ENCODE measurements at places on chromosomes 6 and 20.
A peak's percentile ranks its signal among the peaks of the same experiment; 100 is the strongest.

DNA sequence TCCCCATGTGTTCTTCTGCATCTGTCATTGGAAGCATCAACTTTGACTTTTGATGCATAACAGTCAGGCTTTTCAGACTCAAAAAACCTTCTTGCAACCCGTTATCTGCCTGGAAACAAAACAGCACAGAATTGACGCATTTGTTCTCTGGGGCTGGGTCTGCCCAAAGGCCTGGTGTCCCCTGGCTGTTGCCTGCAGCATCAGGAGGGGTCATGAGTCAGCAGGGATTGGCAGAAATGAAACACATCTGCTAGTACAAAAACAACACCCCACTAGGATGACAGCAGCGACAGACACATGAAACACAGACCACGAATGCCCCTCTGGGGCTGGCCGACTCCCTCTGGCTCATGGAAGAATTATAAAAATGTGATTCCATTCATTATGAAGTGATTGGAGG lies 157.6 kb upstream of the INSM1 start:
- DNase-seq: no peak

DNA sequence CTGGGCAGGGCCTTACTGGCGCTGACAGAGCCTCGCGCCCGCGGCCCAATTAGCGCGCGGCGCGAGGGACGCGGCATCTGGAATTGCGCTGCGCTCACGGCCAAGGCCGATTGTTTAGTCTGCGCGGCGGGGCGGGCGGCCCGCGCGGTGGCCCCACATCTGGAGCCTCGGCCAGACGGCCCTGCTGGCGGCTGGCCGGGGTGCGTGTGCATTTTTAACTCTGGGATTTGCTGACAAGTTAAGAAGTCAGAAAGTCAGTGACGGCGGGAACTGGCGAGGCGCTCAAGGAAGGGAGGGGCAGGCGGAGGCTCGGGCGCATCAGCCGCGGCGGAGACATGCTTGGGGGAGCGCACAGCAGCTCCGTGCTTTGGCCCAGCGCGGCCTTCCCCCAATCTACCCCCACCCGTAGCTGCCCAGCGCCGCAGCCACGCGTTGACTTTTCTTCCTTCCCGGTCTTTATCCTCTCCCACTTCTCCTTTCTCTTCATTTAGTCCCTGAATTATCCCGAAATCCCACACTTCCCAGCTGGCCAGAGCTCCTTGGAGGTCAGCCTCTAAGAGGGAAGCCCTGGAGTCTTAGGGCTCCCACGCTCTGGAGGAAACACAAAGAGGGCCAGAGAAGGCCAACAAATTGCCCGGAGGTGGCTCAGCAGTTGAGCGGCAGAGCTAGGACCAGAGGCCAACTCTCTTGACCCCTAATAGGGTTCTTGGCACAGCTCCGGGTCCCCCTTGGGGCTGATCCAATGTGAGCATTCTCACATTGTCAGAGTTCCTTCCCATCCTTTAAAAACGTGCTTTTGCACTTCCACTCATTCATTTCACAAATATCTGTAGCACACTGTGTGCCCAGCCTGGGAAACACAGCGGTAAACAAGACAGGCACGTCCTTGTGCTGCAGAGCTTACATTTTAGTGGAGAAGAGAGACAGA lies 40.8 kb upstream of the FOXP4 start:
- DNase-seq: no peak

- no peak for DNase-seq
These were observed at the start of gene ZNF512B for GRCh38 chr20:63969838-63970713. Gene ZNF512B (minus strand): TSS chr20:63969930. CDS start chr20:63967950, 1,980 bp downstream.

GRCh38 chr20:19024296-19025035 lies 188.0 kb upstream of the SLC24A3 start:
- no peak for DNase-seq

DNA sequence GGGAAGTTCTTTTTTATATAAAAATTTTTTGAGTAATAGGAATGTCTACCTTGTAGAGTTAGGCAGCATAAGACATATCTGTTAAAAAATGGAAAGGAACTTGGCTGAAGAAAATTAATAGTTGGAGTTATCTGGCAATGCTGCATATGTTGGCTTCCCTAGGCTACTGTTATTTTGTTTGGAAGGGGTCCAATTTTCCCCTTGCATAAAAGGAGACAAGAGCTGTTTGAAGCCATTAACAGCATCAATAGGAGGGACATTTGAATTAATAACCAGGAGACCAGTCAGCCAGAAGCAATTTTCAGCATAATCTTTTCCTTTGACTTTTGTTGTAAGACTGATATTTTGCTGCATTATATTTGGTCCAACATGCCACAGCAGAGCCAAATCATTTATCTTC lies 80.9 kb upstream of the TAB2 start:
- DNase-seq: peak; percentile 59

- DNase-seq: no peak
These were observed 1.7 kb upstream of the NKX2-2 start for GRCh38 chr20:21515300-21516179.

- DNase-seq: no peak
These were observed 26.4 kb downstream of the ARMC2 start for GRCh38 chr6:108874470-108875160.

- DNase-seq: peak; percentile 62
These were observed 544.5 kb downstream of the MAFB start for GRCh38 chr20:40144581-40144980.

- no peak for DNase-seq
These were observed 6.5 kb upstream of the CDK5RAP1 start for GRCh38 chr20:33407796-33408195.

DNA sequence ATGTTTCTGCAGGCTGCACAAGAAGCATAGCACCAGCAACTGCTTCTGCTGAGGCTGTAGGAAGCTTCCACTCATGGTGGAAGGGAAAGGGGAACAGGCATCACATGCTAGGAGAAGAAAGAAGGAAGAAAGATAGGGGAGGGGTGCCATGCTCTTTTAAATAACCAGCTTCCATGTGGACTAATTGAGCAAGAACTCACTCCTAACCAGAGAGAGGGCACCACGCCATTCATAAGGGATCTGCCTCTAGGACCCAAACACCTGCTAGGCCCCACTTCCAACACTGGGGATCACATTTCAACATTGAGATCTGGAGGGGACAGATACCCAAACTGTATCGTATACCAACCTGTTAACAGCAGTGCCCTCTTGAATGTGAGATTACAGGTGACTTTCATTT lies 46.9 kb upstream of the ARMC2 start:
- DNase-seq: no peak

- no peak for DNase-seq
These were observed 29.4 kb downstream of the MDGA1 start for GRCh38 chr6:37668251-37668650.

DNA sequence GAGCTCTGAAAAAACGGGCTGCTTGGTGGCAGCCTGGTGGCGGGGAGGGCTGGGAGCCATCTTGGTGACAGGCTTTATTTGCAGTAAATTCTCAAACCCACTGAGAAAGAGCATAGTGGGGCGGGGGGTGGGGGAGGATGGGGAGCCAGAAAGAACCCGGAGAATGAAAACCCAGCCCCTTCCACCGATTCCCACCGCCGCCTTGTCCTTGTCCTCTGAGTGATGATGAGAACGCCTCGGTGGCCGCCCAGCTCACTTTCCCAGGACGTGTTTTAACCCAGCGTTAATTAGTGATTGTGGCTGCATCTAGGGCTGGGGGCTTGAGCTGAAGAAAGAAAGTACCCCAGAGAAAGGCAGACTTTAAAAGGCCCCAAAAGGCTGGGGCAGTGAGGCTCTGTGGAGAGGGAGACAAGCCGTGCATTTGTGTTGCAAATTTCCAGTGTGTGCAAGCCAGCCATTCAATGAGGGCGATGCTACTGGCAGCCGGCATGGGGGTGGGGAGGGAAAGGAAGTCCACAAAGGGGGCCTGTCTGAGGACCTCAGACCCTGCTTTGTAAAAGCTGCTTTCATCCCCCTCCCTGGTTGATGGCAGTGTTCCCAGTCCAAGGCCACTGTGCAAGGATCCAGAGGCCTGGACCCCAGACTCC lies 6.2 kb upstream of the GHRH start:
- DNase-seq: no peak

DNA sequence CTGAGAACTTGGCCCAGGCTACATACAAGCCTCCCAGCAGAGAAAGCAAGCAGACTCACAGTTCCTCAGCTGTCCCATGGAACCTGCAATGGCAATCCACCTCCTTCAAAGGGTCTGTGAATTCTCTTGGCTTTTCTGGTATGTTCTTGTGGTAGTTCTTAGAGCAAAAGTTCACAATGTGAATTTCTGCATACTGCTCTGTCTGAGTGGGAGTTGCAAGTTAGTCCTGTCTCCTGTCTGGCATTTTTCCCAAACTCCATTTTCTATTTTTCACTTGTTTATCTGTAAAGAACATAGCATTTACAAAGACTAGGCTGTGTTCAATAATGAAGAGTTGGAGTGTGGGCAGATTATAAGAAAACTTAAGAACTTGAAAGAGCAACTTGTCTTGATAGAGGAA lies 269.9 kb downstream of the BCKDHB start:
- DNase-seq: no peak

DNA sequence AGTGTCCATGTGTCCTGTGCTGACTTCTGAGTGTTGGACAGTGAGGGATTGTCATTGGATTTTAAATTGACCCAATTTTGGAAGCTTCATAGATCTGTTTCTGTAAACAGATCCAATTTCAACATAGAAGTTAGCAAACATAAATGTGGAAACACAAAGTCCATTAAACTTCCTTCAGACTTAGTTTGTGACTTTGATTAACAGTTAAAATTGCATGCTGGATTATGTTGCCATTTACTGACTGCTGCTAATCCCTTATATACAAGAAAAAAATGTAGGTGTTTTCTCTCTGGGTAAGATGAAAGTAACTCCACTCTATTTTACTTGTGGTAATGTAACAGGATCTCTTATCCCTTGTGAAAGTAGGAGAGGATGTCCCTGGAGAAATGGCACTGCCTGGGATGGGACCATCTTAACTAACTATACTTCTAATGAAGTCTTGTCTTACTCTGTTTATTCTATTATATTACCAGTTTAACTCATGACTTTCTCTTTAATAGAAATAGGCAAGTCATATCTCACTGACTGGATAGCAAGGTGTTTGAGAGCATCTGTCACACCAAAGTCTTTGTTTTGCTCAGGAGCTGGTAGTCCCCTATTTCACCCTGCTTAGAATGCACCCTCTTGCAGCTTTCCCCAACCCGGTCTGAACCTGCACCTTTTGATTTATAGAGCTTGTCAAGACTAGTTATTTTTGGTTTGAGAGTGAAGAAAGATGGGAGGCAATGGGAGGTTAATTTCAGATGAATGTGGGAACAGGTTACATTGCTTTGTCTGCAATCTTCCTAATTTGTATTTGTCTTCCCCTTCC lies 7.2 kb downstream of the TPX2 start:
- DNase-seq: no peak

DNA sequence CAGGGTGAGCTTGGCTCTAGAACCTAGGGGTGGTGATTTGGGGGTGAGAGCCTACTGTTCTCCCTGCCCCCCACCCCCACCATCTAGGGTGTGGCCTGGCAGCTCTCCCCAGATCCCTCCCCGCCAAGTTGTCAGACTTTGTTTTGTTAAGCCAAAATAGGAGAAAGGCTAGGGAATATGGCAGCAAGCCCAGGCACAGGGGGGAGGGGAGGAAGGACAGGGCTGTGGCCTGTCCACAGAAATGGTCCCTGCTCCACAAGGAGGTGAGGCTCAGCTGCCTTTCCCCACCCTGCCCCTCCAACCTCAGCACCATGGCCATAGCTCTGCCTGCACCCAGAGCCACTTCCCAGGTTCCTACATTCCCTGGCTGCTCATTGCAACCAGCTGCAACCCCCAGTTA lies 17.2 kb downstream of the SCUBE3 start:
- DNase-seq: no peak

DNA sequence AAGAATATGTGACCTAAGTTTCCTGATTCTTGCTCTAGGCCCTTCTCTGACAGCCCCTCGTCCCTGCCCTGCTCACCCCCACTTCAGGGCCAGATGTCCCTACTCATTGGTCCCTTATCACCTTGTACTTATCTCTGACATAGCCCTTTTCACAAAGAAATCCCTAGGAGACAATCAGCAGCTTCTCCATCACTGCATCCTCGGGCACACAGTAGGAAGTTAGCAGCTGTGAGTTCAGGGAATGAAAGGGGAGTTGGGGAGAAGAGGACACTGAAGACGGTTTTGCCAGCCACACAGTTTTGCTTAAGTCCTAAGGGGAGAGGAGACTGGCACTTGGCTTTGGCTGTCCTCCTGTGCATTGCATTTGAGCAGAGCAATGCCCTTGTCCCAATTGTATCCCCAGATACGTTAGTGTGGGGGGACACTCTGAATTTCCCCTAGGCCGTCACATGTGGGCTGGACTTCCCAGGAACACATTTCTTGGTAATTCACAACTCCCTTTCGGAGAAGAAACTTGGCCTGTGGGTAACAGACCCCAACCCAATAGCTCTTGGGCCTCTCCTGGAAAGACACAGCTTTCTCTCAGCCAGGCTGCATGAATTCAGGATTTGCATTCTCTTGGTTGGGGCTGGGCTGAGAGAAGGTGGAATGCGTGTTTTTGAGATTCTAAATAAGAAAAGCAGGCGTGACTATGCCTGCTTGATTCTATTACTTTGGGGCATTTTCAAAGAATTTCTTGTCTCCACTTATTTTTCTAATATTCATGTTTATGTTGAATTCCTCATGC lies 177.6 kb downstream of the UST start:
- DNase-seq: no peak

- DNase-seq: no peak
These were observed 16.9 kb downstream of the MUCL3 start for GRCh38 chr6:30957716-30958115.

Data from NCI-H1417 treated with DMSO at 0.1 percent for 48 hours (cell line).